ENCODE measurements at places on chromosomes 3 and 15.

DNA sequence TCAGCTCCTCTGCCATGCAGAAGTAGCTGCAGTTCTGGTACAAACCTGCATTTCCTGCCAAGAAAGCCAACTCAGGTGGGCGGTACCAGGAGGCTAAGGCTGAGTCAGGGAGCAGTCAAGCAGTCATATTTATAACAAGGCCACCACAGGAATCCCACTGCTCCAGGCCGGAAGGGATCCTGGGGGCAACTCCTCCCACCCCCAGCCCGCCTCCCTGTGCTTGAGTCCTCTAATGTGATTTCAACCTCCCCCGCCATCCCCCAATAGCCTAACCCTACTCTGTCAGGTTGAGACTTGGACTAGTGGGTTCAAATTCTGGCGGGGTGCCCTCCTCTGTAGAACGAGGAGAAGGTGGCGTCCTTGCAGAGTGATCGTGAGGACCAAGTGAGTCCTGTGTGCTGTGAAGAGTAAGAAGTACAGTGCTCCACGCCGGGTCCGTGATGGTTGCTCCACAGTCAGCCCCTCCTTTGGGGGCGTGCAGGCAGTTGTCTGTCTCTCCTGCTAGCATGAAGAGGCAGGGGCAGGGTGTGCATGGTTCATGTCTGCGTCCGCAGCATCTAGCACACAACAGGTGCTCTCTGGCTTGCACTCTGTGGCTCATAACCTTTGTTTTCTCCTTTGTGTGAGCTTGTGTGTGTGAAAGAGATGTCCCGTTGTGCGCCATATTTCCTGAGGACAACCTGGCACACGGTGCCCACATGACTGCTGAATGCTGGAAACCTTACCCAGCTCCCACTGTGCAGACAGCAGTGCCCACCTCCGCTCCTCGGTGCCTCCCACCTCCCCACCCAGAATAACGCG lies 78.3 kb downstream of the SMAD6 start:
- DNase-seq = no peak

DNA sequence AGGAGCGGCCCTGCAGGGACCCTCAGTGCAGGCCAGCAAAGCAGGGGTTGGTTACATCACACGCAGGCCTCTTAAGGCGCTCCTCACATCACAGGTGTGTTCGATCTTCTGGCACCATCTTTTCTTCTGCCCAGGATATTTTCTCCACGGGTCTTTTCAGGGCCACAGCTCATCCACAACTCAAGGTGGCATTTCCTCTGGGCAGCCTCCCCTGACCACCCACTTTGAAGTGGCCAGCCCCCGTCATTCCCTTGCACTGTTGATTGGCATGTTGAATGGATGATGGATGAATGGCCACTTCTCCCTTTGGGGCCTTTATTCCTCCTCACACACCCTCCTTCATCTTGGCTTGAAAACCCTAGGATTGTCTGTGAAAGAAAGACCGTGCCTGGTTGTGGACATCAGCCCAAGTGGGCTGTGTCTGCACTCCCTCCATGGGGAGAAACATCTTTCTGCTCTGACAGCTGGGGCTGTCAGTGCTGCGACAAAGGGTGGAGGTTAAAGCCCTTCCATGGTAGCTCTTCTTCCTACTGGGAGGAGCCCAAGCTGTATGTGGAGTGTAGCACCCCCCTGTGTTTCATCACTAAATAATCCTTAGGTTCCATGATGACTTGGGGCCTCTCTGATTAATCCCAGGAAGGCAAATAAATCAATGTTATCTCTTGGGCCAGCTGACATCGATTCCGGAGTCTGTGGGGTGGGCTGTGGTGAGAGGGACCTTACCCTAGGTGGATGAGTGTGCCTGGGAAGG lies 102.5 kb downstream of the EPHB1 start:
- no peak for DNase-seq

DNA sequence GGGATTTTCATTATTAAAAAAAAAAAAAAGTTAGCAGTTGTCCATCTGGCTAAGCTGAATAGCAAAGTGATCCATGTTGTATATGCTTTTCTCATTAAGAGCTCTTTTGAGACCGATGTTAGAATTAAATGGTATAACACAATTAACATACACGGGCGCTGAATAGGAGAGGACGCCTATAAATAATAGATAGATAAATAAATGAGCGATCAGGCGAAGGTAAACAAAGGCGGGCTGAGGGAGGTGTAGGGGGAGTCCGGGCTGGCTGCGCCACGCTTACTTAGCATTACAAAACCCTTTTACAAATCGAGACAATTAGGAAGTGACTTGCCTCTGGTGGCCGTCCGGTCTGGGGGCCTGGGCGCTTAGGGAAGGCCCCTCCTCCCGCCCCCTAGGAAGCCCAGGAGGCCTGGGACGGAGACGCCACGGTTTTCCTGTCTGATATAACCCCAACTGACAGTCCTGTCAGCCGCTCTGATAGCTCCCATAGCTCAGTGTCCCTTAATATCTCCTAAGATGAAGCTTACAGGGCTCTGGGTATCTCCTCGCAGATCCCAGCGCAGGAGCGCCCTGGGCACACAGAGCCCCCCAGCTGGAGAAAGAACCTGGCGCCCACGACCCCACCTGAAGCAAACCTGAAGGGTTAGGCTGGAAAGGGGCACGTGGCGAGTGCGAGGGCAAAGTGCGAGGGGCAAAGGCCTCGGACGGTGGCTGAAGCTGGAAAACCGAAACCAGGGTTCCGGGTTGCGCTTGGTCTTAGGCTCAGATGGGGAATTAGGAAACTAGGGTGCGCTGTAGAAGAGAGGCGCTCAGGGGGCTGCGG lies 3.6 kb downstream of the SOX14 start:
- DNase-seq = no peak

DNA sequence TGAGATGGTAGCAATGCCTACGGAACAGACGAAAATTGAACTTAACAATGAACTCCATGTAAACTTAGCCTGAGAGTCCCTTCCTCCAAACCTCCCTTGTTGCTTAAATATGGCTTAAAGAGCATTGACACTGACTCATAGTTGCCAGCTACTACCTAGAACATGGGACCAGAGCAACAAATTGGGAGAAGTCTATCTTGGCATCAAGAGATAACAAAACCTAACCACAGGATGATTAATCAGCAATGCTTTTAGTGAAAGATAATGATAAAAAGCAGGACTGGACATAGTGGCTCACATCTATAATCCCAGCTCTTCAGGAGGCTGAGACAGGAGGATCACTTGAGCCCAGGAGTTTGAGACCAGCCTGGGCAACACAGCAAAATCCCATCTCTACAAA lies 117.8 kb upstream of the MNS1 start:
- no peak for DNase-seq

DNA sequence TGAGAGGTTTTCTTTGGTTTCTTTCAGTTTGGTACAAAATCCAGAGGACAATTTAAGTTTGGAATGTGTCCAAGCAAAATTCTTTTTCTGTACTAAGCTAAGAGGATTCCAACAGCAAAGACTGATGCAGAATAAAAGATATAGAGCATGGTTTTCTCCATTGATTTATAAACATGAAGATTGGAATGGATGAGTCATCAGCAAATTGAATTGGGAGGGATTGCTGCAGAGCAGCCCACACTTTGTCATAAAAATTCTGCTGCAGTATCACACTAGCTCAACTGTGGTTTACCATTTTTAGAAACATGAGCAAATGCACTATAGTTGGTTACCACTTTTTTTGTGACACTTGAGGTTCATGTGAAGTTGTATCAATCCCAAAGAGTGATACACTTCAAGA lies 16.1 kb upstream of the LARP6 start:
- no peak for DNase-seq

DNA sequence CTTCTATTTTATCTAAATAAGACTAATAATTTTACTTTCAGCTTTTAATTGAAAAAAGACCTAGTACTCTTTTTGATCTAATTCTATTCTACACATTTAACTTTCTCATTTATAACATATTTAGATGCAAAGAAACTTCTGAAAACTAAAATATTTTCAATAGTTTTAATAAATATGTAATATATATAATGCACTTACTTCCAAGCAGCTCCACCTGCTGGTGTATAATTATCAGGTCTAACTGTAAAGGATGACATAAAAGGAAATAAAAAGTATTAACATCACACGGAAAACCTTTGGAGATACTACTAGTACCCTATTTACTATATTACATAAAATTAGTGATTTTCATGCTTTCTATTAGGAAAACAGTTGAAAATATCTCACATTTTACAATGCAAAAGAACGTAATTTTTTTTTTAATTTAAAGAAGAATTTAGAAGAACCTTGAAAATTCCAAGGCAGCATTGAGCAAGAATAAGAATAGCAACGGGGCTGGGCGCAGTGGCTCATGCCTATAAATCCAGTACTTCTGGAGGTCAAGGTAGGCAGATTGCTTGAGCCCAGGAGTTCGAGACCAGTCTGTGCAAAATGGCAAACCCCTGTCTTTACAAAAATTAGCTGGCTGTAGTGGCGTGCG lies 10.2 kb downstream of the PLSCR5 start:
- no peak for DNase-seq

DNA sequence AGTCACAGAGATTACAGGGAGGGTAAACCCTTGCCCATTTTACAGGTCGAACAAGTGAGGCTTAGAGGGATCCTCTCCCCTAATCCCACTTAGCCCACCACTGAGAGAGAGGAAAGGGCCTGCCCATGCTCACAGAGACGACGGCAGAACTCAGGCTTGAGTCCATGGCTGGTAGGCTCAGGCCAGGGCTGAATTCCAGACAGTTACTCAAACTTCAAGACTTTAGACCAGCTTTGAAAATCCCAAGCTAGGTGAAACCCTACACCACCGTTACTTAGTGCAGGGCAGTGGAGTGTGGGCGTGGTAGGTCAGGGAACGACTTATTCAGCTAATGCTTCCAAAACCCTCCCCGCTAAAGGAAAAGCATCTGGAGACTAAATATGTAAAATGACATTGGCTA lies 16.4 kb downstream of the GRIP2 start:
- no peak for DNase-seq

GRCh38 chr3:142553741-142554140 lies 24.8 kb downstream of the ATR start:
- DNase-seq = no peak

GRCh38 chr3:108234387-108234957 lies 12.2 kb upstream of the IFT57 start:
- DNase-seq = no peak

DNA sequence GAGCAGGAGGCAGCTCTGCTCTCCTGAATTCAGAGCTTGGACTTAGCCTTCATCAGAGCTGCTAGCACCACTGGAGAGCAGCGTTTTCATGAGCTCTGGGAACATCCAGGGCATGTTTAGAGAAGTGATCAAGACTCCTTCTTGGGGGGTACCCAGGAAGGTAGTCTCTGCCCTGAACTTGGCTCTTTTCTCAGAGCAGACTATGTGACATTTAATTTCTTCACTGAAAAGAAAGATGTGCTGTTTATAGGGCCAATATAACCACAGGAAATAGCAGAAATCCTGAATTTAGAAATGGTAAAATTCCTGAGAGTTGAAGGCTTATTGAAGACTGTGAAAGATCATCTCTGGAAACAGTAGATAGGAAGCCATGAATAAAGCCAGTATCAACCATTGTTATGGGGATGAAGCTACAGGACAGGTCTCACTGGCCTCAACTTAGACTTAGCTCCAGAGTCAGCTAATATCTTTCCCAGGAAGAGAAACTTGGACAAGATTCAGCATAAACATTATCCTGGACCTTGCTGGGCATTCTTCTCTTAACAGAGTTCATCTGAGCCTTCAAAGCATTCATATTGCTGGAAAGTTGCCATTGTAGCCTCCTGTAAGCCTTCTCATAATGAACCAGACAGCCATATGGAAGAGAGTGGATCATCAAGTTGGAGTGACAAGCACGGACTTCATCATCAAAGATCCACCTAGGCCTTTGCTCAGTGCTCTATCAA lies 386.6 kb upstream of the THBS1 start:
- no peak for DNase-seq

- no peak for DNase-seq
These were observed 985 bp downstream of the LCMT2 start for GRCh38 chr15:43329217-43329959.

DNA sequence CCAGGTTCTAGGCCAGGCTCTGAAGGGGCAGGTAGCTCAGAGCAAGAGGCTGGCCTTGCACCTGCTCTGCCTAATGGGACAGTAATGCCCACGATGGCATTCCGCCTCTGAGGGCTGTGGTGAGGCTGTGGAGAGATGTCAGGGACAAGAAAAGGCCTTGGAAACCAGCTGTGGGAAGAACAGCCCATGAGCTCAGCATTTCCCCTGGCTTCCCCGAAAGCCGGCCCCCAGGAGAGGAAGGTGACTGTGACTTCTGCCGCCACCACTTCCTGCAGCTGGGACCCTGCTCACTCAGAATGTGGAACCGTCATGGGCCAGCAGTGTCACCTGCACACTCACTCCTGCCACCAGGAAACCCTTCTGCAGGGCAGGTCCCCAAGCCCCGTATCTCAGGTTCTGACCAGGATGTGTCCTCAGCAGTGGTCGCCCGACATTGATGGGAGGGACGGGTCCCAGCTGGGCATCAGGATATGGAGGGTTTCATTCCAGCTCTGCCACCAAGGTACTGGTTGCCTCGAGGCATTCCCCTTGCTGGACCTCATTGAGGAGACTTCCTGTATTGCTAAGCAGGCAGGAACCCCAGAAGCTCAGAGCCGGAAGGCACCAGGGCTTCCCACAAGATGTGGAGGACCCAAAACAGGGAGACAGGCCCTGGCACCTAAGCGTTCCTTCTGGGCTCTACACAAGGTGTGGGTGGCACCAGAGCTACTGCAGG lies 30.7 kb downstream of the SEMA7A start:
- peak; percentile 74 for DNase-seq

- no peak for DNase-seq
These were observed 10.5 kb upstream of the PIK3CB start for GRCh38 chr3:138845181-138845601.

GRCh38 chr3:170584585-170585007 lies 1.3 kb downstream of the SLC7A14 start:
- DNase-seq = peak; percentile 54

GRCh38 chr3:94481226-94481898 lies 418.5 kb downstream of the NSUN3 start:
- no peak for DNase-seq

GRCh38 chr15:57288926-57289580 lies 87.3 kb upstream of the CGNL1 start:
- no peak for DNase-seq

DNA sequence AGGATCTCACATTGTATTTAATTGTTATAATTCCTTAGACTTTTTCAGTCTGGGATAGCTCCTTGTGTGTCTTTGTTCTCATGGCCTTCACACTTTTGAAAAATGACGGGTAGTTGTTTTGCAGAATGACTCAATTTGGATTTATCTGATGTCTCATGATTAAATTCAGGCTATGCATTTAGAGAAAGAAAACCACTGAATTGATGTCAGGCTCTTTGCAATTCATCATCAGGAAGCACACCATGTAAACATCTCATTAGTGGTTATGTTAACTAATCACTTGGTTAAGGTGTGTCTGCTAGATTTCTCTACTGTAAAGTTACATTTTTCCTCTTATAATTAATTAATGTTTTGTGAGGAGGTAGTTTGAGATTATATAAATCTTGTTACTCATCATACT lies 8.0 kb upstream of the SLC22A13 start:
- no peak for DNase-seq

Measured in stimulated activated CD4-positive, alpha-beta T cell treated with anti-CD3 and anti-CD28 coated beads, Interleukin-4, amount 100 ng/mL, for 1 hour (primary cell).